ENCODE measurements at places on chromosomes 6 and 20.

GRCh38 chr6:17186925-17187324 lies 85.1 kb downstream of the STMND1 start:
- DNase-seq, result no peak

GRCh38 chr6:160104821-160105517 lies 16.6 kb upstream of the SLC22A1 start:
- DNase-seq, result no peak

DNA sequence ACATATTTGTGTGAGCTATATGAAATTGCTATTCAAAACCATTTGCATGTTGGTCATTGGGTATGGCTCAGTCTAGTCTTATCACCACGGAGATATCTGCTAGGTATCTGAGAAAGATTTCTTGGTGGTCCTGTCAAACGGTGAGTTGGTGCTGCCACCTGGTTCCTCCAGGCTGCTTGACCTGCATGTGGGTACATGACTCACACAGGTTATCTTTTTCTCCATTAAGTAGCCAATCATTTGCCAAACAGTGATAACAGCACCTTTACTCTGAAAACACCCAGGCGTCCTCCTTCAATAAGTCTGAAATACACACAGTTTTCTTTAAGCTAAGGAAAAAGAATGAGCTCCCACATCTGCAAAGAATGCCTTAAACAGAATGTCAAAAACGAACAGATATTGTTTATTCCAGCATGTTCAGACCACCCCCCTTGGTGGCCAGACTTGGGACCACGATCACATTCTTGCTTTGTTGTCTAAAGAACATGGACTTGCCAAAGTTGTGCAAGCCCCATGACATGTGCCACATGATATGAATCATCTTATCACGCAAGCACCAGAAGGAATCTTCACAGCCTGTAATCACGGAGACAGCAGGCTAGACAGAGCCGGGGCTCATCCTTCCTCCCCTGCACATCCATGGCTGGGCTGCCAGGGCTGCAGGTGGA lies 200.7 kb upstream of the THBS2 start:
- DNase-seq, result no peak

- DNase-seq, result no peak
These were observed 302.0 kb downstream of the NRN1 start for GRCh38 chr6:5704708-5705107.

DNA sequence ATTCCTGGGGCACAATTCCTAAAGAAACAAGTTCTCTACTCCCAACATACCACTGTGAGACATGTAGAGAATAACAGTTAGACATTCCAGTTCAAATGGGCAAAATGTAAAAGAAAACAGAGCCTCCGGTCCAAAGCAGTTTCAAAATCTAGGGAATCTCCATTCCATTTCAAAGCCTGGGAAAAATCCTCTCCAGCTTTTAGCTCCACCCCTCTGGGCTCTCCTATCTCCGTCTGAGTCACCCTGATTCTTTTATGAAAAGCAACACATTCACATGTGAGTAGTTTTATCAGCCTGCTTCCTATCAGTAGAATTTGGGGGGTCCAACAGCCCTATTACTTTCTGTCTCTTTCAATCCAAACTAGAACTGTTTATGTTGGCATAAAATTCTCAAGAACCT lies 3.7 kb downstream of the CSNK2A1 start:
- no peak for DNase-seq

GRCh38 chr20:36355469-36356171 lies 49.5 kb downstream of the DLGAP4 start:
- DNase-seq, result no peak

DNA sequence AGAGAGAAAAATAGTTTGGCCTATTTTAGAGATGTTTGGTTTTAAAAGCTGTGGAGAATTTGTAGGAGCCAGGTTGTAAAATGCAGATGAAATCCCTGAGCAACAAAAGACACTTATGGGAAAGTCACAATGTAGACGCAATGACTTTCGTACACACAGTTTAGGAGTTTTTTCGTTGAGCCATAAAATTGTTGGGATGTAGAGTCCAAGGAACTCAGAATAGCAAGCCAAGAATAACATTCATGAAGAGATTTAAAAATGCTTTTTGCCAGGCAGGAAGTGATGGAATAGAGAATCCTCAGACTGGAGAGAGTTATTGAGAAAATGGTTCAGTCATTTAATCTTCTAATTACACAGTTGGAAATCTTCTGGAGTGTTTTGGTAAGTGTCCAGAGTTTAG lies 11.5 kb upstream of the PROKR2 start:
- DNase-seq, result no peak

GRCh38 chr20:18001131-18001921 lies 32.5 kb downstream of the MGME1 start:
- DNase-seq, result no peak

DNA sequence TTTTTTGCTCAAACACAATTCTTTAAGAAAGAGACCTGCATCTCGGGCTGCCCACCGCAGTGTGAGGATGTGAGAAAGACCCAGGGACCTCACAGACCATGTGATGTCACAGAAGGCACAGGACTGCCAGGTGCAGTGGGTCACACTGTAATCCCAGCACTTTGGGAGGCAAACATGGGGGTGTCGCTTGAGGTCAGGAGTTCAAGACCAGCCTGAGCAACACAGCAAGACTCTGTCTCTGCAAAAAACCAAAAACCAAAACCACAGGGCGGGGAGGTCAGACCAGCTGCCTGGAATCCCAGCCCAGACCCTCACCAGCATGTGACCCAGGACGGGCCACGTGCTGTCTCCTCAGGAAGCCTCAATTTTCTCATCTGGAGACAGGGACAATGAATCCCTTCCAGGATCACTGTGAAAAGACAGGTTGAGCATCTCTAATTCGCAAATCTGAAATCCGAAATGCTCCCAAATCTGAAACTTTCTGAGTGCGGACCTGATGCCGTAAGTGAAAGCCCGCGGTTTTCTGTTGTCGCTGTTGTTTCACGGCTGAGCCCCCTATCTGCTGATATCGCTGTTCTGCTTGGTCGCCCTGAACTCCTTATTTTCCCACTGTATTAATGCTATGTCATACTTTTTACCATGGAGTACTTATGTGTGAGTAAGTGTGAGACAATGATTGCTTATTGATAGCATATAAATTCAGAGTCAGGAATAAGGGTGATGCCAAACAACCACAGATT lies 159.5 kb upstream of the PTPN1 start:
- no peak for DNase-seq

All from cortex of kidney (tissue), 1 donor.